ENCODE measurements at places on chromosomes 2 and 18.

- no peak for DNase-seq
Measured at GRCh38 chr18:53115876-53116585, 776.0 kb downstream of the DCC start.

- peak; percentile 77 for DNase-seq
Measured at GRCh38 chr2:151973901-151974199, 125.0 kb downstream of the CACNB4 start.

DNA sequence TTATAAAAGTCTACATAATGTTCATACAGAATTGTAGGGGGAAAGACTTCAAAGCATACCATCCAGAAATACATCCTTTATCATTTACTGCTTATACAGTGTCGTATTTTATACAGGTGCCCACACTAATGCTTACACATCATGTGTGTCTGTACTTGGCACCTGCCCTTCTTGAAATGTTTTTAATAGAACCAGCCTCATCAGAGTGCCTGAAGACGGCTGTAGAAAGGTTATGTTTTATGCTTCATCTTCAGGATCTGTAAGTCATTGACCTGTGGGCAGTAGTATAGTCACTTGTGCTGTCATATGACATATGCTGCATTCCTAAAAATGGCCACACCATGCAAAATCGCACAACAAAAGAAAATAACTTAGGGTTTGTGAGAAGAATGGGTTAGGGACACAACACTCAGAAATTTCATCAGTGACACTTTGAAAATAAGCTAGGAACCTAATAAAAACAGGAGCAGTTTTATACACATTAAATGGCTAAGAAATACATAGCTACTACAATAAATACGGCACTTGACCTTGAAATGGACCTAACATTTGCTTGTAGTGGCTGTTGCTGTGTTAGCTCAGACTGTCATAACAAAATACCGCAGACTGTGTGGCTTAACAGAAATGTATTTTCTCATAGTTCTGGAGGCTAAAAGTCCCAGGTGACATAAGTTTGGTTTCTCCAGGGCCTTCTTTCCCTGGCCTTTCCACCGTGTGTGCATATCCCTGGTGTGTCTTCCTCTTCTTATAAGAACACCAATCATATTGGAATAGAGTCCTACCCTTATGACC is 112.6 kb downstream of the CERS6 start:
- DNase-seq = no peak

DNA sequence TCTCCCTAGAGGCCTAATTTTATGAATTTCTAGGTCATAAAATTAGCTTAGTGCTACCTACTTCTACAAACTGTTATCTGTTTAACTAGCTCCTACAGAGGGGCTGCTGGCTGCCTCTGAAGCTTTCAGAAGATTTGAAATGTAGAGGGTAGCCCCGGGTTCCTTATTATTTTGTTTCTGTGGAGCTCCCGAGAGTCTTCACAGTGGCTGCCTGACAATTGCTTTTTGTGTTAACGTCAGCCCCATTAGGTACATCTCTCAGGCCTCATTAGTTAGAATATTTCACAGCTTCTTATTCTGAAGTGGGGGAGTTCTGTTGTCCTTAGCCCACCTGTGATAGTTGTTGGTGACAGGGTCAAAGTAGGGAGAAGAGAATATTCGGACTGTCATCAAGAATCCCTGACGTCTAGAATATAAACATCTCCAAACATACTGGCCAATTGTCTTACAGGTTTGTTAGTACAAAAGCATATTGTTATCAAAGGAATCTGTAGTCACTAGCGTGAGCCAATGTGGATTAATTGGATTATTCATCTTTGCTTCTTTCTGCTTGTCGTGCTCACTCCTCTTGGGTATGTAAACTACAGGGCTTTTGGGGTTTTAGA is 77.5 kb downstream of the DIS3L2 start:
- no peak for DNase-seq

DNA sequence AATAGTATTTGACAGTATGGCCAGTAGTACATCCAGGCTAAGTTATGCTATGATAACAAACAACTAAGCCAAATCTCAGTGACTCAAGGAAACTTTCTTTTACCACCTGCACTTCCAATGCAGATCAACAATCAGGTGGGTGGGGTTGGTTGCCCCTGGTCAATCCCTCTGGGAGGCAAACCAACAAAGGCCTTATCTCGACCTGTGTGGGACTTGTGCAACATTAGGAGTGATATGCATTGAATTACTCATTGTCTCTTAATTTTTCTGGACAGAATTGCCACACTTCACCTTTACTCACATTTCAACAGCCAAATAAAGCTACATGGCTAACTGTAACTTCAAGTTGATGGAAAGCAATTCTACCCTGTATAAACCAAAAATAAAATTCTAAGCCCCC is 1049.3 kb upstream of the CDH2 start:
- DNase-seq = no peak

DNA sequence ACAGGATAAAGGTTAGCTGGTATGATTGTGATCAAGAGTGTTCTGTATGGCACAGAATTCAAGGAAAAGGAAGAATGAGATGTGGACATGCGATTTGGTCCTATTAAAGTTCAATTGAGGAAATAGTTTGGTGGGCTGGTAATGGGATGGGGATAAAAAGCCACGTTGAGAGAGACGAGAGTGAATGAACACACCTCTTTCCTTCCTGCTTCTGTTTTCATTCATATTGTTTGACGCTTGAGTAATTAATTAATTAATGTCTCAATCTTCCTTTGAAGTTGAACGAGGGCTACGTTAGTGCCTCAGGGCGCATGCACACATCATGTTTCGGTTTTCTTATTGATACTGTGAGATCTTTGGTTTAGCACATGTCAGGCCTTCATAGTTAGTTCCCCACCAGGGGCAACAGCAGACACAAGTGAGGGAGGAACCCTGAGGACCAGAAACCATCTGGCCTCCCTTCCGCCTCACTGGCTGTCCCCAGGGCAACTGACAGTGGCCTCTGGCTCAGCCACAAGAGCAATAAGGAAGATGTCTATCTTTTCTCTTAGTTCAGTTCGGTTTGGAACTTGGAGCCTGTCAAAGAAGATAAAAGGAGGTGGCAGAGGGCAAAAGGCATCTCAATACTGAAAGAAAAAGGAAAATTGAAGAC is 116.0 kb downstream of the LIPG start:
- no peak for DNase-seq

GRCh38 chr2:137981112-137981656 is 16.9 kb downstream of the HNMT start:
- no peak for DNase-seq

- DNase-seq = no peak
Measured at GRCh38 chr2:63053081-63053888, 2.7 kb downstream of the OTX1 start.
